CD4-positive, alpha-beta T cell treated with Interleukin-6 for 4 hours (primary cell): ENCODE measurements at places on chromosomes 2 and 18.

GRCh38 chr18:77054606-77055428, 77.8 kb downstream of the MBP start:
- DNase-seq = peak; percentile 89

GRCh38 chr18:48541026-48541746, 2.4 kb downstream of the CTIF start:
- peak; percentile 30 for DNase-seq

- DNase-seq = no peak
Observed at GRCh38 chr18:39841482-39842365, 2113.3 kb upstream of the PIK3C3 start.

GRCh38 chr2:140621583-140622362, 1509.0 kb downstream of the LRP1B start:
- DNase-seq = no peak

GRCh38 chr18:8773980-8774379, 68.6 kb downstream of the MTCL1 start:
- no peak for DNase-seq

GRCh38 chr2:84939426-84940087, 31.4 kb upstream of the KCMF1 start:
- peak; percentile 71 for DNase-seq
